T-helper 1 cell (primary cell): ENCODE measurements at places on chromosomes 3 and 15.

- no peak for DNase-seq
Observed at GRCh38 chr15:57730876-57731275, 24.4 kb downstream of the POLR2M start.

- no peak for DNase-seq
Observed at GRCh38 chr3:54999159-54999558, 71.3 kb upstream of the LRTM1 start.

DNA sequence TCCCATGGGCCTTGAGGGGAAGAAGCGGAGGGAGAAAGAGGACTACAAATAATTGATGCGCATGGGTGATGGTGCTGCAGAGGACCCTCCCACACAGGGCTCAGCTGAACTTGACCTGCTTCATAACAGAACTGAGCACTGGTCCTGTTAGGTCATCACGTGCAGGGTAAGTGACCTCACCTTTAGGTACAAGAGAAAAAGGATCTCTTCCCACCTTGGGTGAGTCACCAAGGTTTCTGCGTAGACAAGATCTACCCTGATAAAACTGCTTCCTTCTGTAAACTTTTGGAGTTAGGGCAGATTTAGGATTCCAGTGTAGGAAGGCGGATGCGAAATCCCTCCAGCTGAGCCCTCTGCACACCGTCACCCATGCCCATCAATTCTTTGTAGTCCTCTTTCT lies 67.1 kb downstream of the FEM1B start:
- DNase-seq = no peak

DNA sequence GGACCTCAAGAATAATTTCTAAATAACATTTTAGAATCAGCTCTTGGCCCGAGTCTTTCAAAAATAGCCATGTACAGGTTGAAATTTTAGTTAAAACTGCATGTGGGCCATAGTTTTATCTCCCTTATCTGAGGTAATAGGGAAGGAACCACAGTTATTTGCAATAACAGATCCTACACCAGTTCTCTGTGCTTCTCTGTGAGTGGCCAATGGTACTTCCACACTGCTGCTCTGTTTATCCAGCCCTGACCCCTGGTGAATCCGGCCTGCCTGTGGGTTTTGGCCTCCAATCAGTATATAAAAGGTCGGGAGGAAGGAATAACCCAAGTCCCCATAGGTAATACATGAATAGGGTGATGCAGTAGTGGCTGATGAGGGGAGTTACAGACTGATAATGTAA lies 48.0 kb upstream of the TNIK start:
- DNase-seq = no peak

DNA sequence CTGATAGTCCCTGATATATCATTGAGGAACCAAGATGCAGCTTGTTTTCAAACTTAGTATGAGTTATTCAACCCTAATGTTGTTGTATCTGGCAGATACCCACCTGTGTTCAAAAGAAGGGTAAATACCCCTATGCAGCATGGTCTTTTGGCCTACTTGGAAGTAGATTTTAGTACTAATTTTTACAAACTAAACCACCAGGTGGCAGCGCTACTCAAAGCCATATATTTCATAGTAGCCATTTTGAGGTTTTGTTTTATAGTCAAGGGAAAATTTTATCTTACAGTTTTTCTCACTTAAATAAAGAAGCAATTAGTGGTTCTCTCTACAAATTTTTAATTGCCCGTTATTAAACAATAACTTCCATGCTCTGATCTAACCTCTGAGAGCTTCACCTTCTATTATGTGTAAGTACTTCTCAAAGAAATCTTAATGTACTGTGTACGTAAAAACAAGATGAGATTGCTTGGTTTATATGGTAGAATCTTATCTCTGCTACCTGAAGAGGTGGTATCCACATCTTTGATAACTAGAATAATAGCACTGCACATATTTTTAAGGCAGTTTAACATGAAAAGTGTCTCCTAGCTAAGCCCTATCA lies 31.5 kb upstream of the MLF1 start:
- peak; percentile 40 for DNase-seq

- no peak for DNase-seq
Observed at GRCh38 chr3:178267158-178267844, 268.9 kb upstream of the KCNMB2 start.

DNA sequence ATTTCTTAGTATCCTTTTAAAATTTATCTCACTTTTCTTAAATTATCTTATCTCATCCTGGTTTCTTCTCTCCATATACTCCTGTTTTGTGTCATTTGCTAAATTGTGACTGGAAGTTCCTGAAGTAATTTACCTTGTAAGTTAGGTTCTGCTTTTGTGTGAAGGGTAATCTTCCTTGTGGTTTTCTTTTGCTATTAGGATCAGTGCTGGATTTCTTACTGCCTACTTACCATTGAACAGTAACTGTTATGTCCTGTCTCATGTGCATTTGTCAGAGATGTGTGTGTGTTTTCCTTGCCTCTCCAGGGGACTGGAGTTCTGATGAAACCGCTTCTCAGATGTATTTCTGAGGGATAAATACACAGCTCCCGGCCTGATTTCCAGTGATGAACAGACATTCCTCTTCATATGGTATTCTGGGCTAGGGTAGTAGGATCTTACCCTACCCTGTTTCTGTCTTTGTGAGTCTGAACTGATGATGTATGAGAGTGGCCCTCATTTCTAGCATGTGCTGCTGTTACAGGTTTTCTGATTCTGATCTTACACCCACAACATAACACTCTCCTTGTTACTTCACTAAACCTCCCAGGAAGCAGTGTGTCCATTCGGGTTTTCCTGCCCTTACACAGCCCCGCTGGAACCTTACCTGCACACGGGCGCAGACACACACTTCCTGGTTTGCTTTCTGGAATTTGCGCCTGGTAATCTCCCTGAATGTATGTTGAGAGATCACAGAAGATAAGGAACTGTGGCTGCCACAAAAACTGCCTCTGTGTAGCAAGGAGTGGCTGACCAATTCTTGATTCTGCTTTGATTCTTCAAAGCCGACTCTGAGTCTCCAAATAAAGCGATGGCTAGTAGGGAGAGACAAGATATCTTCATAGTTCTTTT lies 14.7 kb downstream of the PAK2 start:
- DNase-seq = no peak

DNA sequence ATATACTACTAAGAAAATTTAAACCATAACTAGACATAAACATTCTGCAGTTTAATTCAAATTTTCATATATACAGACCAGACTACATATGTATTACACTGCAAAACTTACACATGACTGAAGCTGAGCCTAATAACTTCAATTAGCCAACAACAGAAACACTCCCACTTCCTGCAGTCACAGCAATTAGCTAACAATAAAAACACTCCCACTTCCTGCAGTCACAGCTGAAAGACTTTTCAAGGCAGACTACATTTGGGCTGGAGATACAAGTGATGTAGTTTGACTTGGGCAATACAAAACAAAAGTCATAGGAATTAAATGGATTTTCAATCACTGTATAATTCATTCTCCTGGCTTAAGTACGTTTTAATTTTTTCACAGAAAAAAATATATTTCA lies 10.3 kb downstream of the TM2D3 start:
- DNase-seq = no peak

- no peak for DNase-seq
Observed at GRCh38 chr3:58288011-58288728, 17.9 kb upstream of the RPP14 start.

DNA sequence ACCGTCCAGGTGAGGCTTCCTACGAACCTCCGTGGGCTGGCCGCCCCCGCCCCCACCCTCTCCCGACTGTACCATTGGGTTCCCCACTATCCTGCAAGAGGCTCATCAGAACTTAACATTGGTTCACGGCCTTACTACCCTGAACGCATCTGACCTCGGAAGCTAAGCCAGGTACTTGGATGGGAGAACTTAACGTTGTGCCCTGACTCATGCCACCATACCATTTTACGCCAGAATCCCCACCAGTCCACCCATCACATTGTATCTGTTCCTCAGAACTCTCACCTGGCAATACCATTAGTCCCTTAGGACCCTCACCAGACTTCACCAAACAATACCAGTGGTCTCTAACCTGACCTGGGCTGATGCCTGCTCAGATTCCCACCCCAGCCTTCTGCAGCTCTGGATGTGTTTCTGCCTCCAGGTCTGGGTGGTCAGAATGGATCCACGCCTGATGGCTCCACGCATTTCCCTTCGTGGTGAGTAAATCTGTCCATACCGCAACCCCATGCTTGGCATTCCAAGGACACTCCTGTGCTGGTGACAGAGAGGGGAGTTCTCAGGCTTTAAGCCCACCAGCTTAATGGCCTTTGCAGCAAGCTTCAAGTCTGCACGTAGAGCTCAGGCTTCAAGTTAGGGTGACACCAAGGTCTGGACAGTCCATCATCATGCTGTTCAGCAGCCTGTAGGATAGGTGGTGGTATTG lies 562 bp downstream of the TCTA start:
- DNase-seq = no peak
